ENCODE measurements at places on chromosomes 11 and 22. TPM values are rescaled to one million over a fixed set of nuclear protein-coding genes. Genes with fewer than 3 reads are reported as not detected.

Gene MRGPRG
- not detected for total RNA-seq

Gene NXPE2
- not detected for total RNA-seq

DNA sequence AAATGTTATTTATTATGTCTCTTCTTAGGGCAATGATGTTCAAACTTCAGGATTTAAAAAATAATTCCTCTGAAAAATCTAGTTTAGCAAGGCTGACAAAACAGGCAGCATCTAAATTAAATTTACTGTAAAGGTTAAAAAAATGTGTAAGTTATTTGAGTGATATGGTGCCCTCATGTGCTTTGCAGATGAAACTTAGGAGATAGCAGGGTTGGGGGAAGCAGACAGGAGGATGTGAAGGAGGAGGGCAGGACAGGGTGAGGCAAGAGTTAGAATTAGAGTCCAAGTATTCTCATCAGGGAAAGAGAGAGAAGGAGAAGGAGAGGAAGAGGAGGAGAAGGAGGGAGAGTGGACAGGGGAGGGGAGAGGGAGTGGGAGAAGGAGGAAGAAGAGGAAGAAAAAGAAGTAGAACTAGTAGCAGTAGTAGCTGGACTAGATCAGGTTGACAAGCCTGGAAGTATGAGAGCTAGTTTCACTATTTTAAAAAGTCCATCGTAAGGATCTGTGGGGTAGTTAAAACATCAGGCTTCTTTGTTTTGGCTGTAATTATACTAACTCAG lies 141.2 kb upstream of the SESN3 start:
- DNase-seq = no peak

Gene PARVG
- total RNA-seq = 189 TPM

- DNase-seq = no peak
These were observed 142.0 kb upstream of the FAT3 start for GRCh38 chr11:92082652-92083051.

DNA sequence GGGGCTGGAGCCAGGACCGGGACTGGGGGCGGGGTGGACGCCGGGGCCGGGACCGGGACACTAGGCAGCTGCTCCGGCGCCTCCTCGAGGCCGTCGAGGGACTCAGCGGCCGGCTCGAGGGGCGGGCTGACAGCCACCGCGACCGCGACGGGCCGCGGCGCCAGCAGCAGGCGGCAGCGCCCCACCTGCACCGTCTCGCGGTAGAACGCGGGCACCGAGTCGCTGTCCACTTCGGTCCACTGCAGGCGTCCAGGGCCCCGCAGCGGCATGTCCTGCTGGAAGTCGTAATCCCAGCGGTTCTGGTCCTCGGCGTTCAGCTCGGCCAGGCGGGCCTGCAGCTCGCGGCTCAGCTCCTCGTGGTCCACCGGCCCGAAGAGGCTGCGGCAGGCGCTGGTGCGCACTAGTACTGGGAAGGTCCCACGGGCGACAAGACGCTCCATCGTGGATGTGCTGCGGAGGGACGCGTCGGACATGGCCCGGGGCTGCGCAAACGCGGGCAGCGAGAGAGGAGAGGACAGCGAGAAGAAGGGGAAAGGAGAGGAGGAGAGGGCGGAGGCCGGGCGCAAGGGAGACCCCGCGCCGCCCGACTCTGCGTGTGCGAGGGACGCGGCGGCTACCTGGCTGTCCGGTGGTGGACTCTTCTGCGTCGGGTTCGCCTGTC lies 428 bp downstream of the CDKN1C start:
- DNase-seq = peak; percentile 91

DNA sequence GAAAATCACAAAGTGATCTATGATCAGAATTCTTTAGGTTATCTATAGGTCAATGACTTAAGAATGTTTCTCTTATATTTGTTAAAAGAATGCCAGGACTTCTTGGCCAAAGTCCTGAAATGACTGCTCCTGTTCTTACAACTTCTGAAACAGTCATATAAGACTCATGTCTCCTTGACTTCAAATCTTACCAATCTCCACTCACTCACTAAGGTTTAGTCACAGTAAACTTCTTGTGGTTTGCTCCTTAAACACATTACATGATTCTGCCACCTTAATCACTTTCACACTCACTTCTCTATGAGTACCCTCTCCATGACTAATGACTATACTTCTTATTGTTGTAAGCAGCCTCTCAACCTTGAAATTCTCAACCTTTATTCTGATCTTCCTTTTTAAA lies 648.7 kb upstream of the CCDC179 start:
- DNase-seq = no peak

Gene IL10RA
- 114 TPM for total RNA-seq

- no peak for DNase-seq
These were observed 3.7 kb downstream of the PTS start for GRCh38 chr11:112229746-112230433.

- DNase-seq = no peak
These were observed 1045.1 kb downstream of the TBC1D22A start for GRCh38 chr22:47807506-47807905.

- no peak for DNase-seq
These were observed 1.4 kb upstream of the TP53I11 start for GRCh38 chr11:44952082-44952481.

- DNase-seq = no peak
These were observed 144.5 kb downstream of the CCDC34 start for GRCh38 chr11:27218421-27219038.

DNA sequence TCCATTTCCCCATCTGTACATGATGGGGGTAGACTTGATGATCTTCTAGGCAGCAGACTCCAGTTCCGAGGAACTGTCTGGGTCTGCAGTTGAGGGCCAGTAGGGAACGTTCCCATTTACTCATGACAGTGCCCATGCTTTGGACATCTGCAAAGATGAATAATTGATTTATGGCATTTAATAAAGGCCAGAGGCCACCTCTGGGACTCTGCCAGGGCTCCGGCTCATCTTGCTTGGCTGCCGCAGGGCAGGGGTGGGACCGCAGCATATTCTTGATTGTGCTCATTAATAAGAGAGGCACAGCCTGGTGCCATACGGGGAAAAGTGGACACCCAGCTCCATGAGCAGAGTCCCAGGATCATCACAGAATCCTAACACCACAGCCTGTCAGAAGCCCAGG lies 28.1 kb upstream of the KLHL35 start:
- peak; percentile 33 for DNase-seq

Gene ATP5MG
- 135 TPM for total RNA-seq

Gene ART1
- not detected for total RNA-seq

Gene SLC22A8
- total RNA-seq = not detected

DNA sequence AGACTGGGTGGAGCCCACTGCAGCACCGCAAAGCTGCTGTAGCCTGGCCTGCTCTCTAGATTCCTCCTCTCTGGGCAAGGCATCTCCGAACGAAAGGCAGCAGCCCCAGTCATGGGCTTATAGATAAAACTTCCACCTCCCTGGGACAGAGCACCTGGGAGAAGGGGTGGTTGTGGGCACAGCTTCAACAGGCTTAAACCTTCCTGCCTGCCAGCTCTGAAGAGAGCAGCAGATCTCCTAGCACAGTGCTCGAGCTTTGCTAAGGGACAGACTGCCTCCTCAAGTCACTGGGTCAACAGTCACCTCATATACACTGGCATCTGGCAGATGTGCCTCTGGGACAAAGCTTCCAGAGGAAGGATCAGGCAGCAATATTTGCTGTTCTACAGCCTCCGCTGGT lies 117.3 kb downstream of the EHF start:
- DNase-seq = no peak

- no peak for DNase-seq
These were observed 93.7 kb upstream of the LDLRAD3 start for GRCh38 chr11:35850191-35850590.

DNA sequence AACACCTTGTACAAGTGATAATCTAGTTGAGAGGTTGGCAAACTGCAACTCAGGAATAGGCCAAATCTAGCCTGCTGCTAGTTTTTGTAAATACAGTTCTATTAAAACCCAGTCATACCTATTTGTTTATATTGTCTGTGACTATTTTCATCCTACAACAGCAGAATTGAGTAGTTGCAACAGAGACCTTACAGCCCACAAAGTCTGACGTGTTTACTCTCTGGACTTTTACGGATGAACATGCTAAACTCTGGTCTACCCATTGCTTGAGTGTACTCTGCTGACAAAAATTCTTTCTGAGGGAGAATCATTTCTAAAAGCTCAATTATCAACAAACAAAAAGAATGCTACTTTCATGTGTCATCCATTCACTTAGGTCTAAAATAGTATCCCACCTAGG lies 287.0 kb downstream of the DYNC2H1 start:
- DNase-seq = no peak

GRCh38 chr22:31497148-31497938 lies 1.0 kb downstream of the SFI1 start:
- no peak for DNase-seq

DNA sequence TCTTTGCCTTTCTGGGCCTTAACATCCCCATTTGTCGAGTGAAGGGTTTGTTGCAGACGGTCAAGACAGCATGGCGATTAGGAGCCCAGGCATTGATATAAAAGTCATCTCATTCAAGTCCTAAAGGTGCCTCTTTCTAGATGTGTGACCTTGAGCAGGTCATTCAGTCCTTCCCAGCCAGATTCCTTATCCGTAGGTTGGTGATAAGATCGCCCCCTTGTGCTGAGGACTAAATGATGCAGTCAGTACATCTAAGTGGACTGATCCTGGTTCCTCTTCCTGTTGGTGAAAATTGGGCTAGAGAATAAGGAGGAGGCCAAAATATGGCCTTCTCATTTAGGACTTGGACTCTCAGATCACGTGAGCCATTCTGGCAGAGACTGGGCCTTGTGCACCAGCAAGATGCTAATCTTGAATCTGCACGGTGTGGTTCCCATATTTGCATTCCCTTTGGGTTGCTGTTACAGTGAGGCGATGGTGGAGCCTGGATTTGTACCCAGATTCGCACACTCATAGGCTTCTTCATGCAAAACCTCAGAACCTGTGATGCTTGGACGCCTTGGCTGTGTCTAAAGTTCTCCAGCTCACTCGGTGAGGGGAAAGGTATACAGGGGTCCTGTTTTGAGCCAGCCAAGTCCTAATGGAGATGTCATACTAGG lies 156.8 kb downstream of the MYO18B start:
- no peak for DNase-seq

Gene MAPK11
- 9.3 TPM for total RNA-seq

DNA sequence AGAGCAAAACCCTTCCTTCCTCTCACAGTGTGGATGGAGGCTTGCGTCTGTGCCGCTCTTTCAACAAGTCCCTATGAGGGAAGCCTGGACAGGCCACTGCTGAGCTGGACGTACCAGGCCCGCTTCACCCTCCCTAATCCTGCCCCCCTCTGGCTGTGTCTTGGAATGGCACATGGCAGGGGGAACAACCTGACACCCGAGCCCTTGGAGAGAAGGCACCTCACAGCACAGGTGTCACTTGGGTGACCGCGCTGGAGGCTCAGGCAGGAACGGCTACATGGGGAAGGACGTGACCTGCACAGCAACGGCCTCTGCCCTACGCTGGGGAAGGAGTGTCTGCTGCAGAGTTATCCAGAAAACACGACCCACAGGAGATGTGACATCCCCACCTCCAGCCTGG lies 11.0 kb downstream of the CARS1 start:
- no peak for DNase-seq

Gene MS4A5
- total RNA-seq = not detected

DNA sequence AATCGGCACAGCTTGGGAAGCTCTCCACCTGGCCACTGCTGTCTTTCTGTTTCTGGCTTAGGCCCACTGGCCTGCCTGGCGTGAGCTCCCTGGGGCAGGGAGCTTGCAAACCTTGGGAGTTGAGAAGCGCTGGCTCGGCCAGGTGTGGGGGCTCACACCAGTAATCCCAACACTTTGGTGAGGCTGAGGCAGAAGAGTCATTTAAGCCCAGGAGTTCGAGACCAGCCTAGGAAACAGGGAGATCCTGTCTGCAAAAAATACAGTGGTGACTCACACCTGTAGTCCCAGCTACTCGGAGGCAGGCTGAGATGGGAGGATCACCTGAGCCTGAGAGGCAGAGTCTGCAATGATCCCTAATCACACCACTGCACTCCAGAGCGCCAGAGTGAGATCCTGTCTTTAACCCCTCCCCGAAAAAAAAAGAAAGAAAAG lies 4.0 kb downstream of the AP5B1 start:
- peak; percentile 75 for DNase-seq

DNA sequence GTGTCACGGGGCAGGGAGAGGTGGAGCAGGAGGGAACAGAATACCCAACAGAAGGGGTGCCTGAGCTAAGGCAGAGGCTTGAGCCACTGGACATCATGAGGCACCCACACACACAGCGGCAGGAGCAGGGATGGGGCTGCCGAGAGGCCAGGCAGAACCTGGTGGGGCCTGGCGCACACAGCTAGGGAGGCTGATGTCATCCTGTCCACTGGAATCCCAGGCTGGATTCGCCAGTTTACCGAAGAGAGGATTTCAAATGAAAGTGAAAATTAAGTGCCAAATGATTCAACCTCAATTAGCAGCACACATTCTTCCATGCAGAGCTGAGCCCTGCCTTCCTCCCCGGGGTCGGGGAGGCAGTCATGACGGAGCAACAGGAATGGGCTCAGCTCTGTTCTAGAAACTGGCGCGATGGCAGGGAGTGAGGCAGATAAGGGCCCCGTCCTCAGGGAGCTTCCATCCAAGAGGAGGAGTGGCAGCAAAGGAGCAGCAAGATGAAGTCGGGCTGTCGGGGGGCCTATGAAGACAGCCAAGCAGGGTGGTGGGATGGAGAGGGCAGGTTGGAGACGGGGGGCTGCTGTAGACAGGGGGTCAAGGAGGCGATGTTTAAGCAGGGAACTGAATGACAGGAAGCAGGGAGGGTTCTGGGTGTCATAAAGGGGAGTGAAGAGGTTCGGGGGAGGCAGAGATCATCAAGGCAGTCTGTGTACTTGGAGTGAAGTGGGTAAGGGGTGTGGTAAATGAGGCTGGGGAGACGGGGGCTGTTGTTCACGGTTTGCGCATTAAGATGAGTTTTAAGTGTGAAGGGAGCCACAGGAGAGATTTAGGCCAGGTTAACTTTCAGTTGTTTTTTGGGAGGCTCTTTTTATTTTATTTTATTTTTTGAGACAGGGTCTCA lies 6.4 kb downstream of the RAC2 start:
- peak; percentile 74 for DNase-seq

Gene ZC3H12C
- 8.1 TPM for total RNA-seq

Gene DGAT2
- 14.1 TPM for total RNA-seq

GRCh38 chr22:39627865-39628562 lies 57.5 kb downstream of the CACNA1I start:
- no peak for DNase-seq

Gene MUC5B
- total RNA-seq = not detected

Gene HPS4
- total RNA-seq = 50.6 TPM

Gene SLC22A25
- total RNA-seq = not detected

GRCh38 chr11:3035333-3035732 lies 21.9 kb downstream of the CARS1 start:
- no peak for DNase-seq

GRCh38 chr11:121138259-121138658 lies 37.2 kb downstream of the TECTA start:
- DNase-seq = no peak

GRCh38 chr11:44760917-44761550 lies 34.3 kb downstream of the TSPAN18 start:
- DNase-seq = no peak

DNA sequence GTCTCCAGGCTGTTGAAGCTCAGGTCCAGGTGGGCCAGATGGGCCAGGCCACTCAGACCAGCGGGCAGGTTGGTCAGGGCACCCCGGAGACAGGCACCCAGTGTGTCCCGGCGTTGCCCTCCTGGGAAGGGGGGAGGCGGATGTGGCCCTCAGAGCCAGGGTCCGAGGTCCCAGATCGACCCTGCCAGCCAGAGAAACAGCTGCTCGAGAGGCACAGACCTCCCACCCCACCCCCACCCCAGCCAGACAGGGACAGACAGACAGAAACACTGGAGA lies 1.6 kb downstream of the PIDD1 start:
- DNase-seq = no peak
